ENCODE measurements at places on chromosomes 12 and 14.
A peak's percentile ranks its signal among the peaks of the same experiment; 100 is the strongest.

GRCh38 chr14:59055439-59056045, 132.9 kb upstream of the DAAM1 start:
- DNase-seq = peak; percentile 12

- no peak for DNase-seq
These were observed 13.0 kb downstream of the TCP11L2 start for GRCh38 chr12:106315523-106315922.

GRCh38 chr12:117587631-117588287, 226.3 kb upstream of the NOS1 start:
- DNase-seq = peak; percentile 48

GRCh38 chr12:28360253-28360652, 170.0 kb downstream of the CCDC91 start:
- no peak for DNase-seq

GRCh38 chr12:123242116-123242904, 9.1 kb downstream of the MTRFR start:
- DNase-seq = no peak

- DNase-seq = peak; percentile 73
These were observed 50.3 kb upstream of the SRSF5 start for GRCh38 chr14:69716478-69717187.
